Muscle of leg (tissue), 16 donors: ENCODE measurements at places on chromosomes 2 and 18. TPM values are rescaled to one million over a fixed set of nuclear protein-coding genes. Genes with fewer than 3 reads are reported as not detected.

The COQ10B gene
- 11.6 TPM for total RNA-seq

The CTIF gene
- total RNA-seq = 16.3 TPM

The STK16 gene
- 12.5 TPM for total RNA-seq

The VAMP8 gene
- 9.8 TPM for total RNA-seq

The HOXD4 gene
- total RNA-seq = 2.2 TPM

The ERMN gene
- 0.04 TPM for total RNA-seq

The ELMOD3 gene
- total RNA-seq = 14.3 TPM

The HJURP gene
- 6.2 TPM for total RNA-seq

The TBR1 gene
- not detected for total RNA-seq

The CHN1 gene
- 11.2 TPM for total RNA-seq

The CRYGD gene
- total RNA-seq = not detected

The ARHGEF4 gene
- total RNA-seq = 9.6 TPM

The ATP6V1B1 gene
- 0.62 TPM for total RNA-seq

The CXCR4 gene
- 23.1 TPM for total RNA-seq

The TCF23 gene
- 0.35 TPM for total RNA-seq

The IL1R2 gene
- 0.18 TPM for total RNA-seq

The MYL12B gene
- 301 TPM for total RNA-seq

The VIT gene
- total RNA-seq = 9.6 TPM

The CD226 gene
- 0.53 TPM for total RNA-seq

The CFAP53 gene
- 0.18 TPM for total RNA-seq

The NCKAP5 gene
- 4.7 TPM for total RNA-seq

The ANKRD29 gene
- total RNA-seq = 4.0 TPM

The MYCN gene
- total RNA-seq = 5.9 TPM

The CDH7 gene
- 0.98 TPM for total RNA-seq

The CD8A gene
- 0.09 TPM for total RNA-seq

The DYNC2LI1 gene
- total RNA-seq = 22.3 TPM

The MARS2 gene
- 2.4 TPM for total RNA-seq

The SLC14A1 gene
- total RNA-seq = 1.3 TPM

The NOL4 gene
- 0.09 TPM for total RNA-seq

The IL1R1 gene
- 7.5 TPM for total RNA-seq

The FNDC4 gene
- total RNA-seq = 11.0 TPM

The DNAH6 gene
- total RNA-seq = 0.18 TPM

The ICOS gene
- total RNA-seq = not detected

The SIGLEC15 gene
- 0.09 TPM for total RNA-seq

The NLRC4 gene
- 0.40 TPM for total RNA-seq

The C2orf66 gene
- total RNA-seq = 0.04 TPM

The DNER gene
- 1.9 TPM for total RNA-seq

The CNDP1 gene
- 0.13 TPM for total RNA-seq

The CHRNG gene
- 77.7 TPM for total RNA-seq

The MGAT4A gene
- total RNA-seq = 7.5 TPM

The GPR39 gene
- 0.09 TPM for total RNA-seq

The CROCC2 gene
- total RNA-seq = 0.04 TPM

The ATL2 gene
- total RNA-seq = 44.1 TPM

The HRH4 gene
- 0.09 TPM for total RNA-seq

The ALPP gene
- 0.09 TPM for total RNA-seq
